GM12892 (cell line): ENCODE measurements at places on chromosomes 11 and 22.

DNA sequence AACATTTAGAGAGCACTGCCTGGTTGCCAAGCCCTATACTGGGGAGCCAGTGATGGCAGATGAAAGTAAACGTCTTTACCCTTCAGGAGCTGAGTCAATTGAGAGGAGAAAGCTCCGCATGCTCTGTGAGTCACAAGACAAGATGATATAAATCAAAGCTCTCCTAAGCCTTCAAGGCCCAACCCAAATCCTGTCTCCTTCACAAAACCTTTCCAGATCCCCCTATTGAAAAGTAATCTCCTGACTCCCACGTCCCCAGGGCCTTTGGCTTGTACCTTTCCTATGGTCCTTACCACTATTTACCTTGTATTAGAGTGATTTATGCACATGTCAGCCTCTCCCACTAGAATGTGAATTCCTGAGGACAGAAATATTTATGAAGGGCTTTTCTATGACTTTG is 230.1 kb upstream of the TENM4 start:
- no peak for DNase-seq

DNA sequence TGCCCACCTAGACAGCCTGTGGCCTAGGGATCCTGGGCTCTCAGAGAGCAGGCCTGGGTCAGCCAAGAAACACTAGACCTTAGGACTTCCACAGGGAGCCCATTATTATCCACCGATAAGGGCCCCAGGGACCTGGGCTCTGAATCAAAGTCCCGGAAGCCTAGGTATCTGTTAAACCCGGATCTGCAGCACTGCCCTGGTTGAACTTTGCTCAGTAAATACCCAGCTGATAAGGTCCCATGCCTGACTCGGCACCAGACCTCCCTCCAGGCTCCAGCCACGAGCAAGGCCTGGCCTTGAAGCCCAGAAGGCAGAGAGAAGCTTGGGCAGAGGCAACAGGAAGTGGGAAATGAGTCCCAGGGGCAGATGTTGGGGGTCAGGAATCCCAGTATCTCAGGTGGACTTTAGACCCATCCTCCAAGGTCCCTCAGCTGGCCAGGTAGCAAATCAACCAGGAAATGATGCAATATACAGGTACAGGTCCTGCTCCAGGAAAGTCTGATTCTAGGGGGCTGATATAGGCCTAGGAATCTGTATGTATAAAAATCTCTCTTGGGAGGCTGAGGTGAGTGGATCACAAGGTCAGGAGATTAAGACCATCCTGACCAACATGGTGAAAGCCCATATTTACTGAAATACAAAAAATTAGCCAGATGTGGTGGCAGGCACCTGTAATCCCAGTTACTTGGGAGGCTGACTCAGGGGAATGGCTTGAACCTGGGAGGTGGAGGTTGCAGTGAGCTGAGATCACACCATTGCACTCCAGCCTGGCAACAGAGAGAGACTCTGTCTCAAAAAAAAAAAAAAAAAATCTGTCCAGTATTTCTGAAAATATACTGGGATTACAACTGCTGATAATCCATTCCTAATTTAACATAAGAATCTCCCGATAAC is 18.7 kb downstream of the POU2AF1 start:
- no peak for DNase-seq

DNA sequence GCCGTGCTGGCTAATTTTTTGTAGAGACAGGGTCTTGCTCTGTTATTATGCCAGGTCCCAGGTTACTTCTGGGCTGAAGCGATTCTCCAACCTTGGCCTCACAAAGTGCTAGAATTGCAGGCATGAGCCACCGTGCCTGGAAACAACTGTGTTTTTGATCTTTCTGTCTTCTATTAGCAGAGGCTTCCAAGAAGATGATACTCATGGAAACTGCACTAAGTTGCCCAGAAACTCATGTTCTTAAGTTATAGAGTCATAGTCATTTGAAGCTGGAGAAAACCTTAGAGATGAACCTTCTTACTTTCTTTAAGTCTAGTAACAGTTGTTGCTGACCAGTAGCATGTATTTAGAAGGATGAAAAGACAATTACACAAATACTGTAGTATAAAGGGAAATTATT is 37.1 kb upstream of the HSPA8 start:
- no peak for DNase-seq

GRCh38 chr11:27058456-27058855 is 17.8 kb downstream of the BBOX1 start:
- DNase-seq, result no peak

DNA sequence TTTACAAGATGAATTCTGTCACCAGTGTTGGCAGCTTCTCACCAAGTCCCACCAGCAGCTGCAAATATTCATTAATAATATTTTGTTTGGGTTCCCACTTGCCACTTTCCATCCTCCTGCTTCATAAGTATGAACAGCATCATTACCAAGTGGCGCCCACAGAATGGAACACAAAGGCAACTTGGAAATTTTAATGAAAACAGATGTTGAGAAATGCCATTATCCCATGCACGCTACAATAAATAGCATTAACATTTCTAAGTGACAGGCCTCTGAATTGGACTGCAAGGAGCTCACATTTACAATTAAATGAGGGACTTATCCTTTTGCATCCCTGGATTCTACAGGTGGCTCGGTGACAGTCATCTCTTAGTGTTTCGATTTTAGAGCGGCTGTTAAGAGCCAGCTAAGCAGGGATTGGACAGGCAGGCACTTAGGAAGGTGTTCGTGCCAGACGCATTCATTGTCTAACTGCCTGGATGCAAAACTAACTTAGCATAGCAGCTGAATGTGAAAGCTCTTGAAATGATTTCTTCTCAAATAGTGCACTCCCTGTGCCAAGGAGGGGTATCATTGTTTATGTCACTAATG is 170.3 kb downstream of the KIRREL3 start:
- no peak for DNase-seq
